ENCODE measurements at places on chromosomes 1 and 21.

DNA sequence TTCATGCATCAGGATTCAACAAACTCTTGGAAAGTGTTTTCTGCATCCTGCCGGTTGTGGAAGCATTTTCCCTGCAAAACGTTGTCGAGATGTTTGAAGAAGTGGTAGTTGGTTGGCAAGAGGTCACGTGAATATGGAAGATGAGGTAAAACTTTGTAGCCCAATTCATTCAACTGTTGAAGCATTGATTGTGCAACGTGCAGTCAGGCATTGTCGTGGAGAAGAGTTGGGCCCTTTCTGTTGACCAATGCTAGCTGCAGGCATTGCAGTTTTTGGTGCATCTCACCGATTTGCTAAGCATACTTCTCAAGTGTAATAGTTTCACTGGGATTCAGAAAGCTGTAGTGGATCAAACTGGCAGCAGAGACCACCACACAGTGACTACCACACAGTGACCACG, 57.0 kb upstream of the PRDM2 start:
- DNase-seq: no peak

- no peak for DNase-seq
Measured at GRCh38 chr21:23162198-23162946, 2164.2 kb downstream of the NCAM2 start.

- no peak for DNase-seq
Measured at GRCh38 chr1:247914941-247915662, 5.0 kb upstream of the OR2T8 start.

- no peak for DNase-seq
Measured at GRCh38 chr1:7524341-7525337, 246.5 kb upstream of the VAMP3 start.

DNA sequence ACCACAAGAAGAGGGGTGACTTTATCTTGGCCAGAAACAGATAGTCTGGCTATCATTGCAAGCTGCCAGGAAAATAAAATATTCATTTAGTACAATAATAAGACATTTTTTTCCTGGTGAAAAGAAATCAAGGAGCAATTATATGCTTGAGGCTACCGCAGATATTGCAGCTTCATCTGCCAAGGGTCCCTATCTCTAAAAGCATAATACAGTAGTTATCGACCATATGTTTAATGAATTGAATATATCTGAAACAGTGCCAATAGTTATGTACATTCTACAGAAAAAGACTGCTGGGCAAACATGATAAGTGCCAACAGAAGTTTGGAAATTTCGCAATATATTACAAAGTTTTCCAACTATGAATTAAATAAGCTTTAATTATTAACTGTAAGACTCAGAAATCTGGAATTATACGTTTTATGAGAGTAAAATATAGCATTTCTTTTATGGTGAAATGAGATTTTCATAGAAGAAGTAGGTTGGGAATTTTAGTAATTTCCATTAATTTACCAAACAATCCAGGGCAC, 561.1 kb upstream of the ZP4 start:
- DNase-seq: no peak

DNA sequence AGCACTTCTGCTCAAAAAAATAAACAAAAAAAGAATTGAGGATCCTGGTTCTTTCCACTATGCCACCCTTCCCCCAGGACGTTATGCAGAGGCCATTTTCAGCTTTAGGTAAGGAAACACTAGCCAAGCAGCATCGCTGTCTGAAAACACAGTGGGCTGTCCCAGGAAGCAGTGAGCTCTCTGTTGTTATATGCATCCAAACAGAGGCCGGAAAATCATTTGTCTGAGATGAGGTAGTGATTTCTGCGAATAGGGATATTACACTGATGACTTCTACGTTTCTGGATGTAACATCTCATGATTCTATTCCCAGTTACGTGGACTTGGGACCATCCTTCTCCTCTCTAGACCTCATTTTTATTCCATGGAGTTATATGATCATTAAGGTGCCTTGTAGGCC, 137.2 kb downstream of the OMA1 start:
- no peak for DNase-seq

GRCh38 chr1:232766241-232766890, 38.9 kb upstream of the MAP10 start:
- DNase-seq: no peak

- DNase-seq: no peak
Measured at GRCh38 chr1:205748403-205749233, 1.4 kb downstream of the NUCKS1 start.

GRCh38 chr1:203799971-203800370, 4.5 kb downstream of the ZBED6 start:
- DNase-seq: no peak

GRCh38 chr1:31523769-31524168, 52.5 kb upstream of the TINAGL1 start:
- no peak for DNase-seq

DNA sequence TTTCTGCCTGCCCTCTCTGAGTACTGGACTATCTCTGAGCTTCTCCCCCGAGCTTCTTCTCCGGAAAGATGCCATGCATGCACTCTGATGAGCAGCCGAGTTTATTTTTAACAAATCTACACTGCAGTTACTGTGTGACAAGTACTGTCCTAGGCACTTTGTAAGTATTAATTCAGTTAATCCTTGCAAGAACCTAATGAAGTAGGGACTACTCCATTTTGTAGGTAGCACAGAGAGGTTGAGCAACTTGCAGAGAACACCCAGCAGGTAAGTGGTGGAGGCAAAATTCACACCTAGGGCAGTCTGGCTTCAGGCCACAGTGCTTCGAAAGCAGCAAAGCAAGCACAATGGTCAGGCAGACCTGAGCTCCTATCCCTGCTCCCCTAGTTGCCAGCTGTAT, 3.8 kb upstream of the TAL1 start:
- DNase-seq: no peak

DNA sequence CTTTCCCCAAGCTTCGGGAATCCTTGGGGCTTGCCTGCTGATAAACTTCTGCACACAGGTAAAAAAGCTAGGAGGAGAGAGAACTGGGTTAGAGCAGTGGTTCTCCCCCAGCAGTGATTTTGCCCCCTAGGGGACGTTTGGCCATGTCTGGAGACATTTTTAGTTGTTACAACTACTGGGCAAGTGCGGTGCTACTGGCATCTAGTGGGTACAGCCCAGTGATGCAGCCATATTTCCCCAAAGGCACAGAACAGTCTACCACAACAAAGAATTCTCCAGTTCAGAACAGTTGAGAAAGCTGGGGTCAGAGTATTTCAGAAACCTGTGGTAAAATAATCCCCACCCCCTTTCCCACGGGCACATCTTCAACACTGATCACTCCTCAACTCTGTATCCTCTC, 41.3 kb downstream of the LRRC71 start:
- no peak for DNase-seq

- no peak for DNase-seq
Measured at GRCh38 chr1:14620941-14621340, 22.5 kb downstream of the KAZN start.

- DNase-seq: no peak
Measured at GRCh38 chr1:162361349-162361748, 15.3 kb downstream of the SPATA46 start.

DNA sequence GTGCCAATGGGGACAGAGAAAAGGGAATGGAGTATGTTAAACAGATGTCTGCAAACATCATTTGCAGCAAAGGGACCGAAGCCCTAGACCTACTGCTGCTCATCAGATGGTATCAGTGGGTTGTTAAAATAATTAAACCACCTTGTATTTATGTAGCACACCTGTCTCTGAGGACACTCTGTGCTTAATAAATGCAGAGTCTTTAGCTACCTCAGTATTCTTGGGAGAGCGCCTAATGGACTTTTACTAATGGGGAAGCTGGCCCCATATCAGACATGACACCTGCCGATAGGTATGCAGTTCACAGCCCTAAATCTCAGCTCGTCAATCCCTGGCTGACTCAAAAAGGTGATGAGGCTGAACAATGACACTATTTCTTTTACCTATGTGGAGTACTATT, 54.4 kb downstream of the SYT6 start:
- no peak for DNase-seq

DNA sequence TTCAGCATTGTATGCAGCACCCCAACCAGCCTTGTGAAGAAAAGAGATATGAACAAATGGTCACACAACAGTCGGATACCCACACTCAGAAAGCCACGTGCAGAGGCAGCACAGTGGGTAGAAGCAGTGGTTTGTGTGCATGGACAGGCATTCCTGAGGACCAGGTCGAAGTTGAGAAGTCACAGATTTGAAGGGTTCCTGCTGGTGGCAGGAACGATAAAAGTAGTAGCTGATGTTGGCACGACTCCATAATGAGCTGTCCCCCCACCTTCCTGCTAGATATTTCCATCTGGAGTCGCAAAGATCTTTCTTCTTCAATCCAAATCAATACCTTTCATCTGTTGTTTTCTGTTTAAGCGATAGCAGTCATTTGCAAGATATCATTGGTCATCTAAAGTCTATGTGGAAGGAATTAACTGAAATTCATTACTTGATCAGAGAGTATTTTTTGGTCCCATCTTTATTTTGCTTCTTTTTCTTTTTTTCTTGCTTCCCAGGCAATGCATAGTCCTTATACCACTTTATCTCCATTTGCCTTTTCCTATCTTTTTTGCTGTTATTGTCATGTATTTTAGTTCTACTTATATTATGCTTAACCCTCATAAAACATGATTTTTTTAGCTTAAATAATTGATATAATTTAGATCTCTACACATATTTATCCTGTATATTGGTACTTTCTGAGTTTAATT, 176.4 kb downstream of the DHRS3 start:
- DNase-seq: no peak

DNA sequence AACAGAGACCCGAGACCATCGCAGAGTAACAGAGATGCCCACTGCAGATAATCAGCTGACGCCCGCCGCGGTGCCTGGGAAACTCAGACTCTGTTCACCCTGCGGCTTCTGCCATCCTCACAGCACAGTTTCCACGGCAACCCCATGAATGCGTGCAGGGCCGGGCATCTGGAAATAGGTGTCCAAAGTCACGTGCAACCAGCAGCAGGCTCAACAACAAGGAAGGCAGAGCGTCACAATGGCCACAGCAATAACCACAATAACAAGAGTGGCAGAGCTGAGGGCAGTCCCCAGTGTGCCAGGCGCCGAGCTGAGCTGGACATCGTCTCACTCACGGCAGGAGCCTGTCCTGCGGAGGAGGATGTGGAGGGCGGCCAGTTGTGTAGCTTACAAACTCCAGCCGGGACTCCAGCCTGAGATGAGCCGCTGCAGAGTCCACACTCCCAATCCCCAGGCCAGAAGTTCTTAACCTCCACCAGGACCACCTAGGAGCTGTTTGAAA, 102.0 kb downstream of the CRYAA start:
- DNase-seq: no peak

DNA sequence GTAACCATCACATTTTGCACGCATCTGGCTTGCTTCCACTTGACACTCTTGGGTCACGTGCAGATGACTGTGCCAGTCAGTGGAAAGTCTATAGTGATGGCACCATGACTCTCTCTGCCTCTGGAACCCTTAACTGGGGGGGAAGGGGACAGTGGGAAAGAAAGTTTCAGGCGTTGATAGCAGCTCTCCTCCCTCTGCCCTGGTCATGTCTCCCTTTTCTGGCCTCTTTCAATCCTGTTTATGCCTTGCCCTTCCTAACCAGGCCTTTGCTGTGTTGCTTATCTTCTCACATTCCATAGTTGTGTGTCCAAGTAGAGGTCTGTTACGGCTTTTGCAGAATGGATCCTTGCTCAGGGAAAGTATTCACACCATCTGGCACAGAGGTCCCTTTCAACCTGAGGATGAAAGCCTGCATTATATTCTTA, 93.5 kb downstream of the NRDC start:
- no peak for DNase-seq

GRCh38 chr21:42560517-42561179, 47.0 kb downstream of the SLC37A1 start:
- no peak for DNase-seq

DNA sequence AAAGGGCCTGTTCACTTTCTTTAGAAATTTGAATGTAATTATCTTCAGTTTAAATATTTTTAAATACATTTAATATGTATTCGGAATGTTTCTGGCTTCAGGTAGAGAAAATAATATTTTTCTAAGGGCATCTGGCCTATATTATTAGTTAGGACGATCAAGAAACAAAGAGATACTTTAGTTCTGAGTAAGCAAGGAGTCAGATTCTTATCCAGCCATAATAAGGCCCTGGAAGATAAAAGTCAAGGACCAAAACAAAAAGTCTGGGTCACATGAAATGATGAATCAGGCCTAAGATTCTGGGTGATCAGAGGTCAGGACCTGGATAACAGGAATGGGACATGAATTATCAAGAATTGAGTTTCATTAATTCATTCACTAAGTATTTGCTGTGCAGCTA, 6.3 kb downstream of the PHC2 start:
- DNase-seq: no peak

DNA sequence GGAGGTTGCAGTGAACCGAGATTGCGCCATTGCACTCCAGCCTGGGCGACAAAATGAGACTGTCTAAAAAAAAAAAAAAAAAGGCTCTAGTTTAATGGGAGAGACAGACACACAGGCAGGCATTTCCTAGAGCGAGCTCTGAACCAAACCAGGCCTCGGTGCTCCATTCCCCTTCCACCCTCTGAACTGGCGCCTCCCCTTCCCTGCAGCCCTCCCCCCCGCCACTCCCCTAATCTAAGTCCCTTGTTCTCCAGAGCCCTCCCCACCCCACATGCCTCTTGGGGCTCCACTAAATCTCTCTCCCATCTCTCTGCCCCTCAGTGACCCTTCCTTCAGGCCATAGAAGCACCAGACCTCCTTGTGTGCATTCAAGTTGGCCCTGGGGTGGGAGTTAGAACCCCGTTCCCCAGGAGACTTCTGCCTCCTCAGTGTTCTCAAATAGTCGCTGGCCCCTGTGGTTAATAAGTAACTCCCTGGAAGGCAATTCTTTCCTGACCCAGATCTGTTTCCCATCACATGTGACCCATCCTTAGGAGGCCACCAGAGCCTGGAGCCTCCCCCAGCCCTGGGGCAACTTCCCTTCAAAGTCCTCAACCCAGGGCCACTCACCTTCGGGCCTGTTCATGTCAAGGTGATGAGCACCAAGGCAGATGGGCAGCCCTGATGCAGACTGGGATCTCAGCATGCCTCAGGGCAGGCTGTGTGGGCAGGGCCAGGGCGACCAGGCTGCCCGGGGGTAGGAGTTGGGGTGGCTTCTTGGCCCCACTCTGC, 42.6 kb upstream of the EPB41 start:
- DNase-seq: no peak

DNA sequence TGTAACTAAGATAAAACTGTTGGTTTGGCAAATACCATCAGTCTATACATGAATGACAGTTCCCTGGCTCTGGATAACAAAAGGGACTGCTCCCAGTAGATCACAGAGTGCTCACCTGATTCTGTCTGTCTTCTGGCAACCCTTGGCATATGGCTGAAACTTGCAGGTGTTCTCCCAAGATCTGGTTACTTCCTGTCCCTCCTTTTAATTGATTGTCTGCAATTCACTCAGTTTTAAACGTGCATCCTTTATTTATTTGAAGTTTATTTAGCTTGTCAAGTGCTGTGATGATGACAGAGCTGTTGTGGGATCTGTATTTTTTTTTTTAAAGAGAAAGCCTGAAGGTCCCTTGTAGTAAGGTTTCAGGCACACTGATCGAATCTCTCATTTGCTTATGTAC, 3.4 kb downstream of the KCNA3 start:
- no peak for DNase-seq

GRCh38 chr21:28991861-28992525, 684 bp downstream of the LTN1 start:
- no peak for DNase-seq

Data from iPS DF 6.9 (cell line).